HFFc6 (cell line): ENCODE measurements at places on chromosomes 4 and X. TPM values are rescaled to one million over a fixed set of nuclear protein-coding genes. Genes with fewer than 3 reads are reported as not detected.

- H3K4me3 ChIP-seq, result no peak overlapping the region
- no peaks in the 10 kb centered on the region for H3K27me3 ChIP-seq
- DNase-seq, result no peak
- peak overlapping the region; percentile 17; the same call in 1 of the 2 replicates for H3K27ac ChIP-seq
- H3K36me3 ChIP-seq, result no peaks in the 10 kb centered on the region
- H3K4me1 ChIP-seq, result peaks cover 58% of the 10 kb centered on the region
Observed at GRCh38 chr4:72969976-72970375, 99.5 kb downstream of the COX18 start.

DNA sequence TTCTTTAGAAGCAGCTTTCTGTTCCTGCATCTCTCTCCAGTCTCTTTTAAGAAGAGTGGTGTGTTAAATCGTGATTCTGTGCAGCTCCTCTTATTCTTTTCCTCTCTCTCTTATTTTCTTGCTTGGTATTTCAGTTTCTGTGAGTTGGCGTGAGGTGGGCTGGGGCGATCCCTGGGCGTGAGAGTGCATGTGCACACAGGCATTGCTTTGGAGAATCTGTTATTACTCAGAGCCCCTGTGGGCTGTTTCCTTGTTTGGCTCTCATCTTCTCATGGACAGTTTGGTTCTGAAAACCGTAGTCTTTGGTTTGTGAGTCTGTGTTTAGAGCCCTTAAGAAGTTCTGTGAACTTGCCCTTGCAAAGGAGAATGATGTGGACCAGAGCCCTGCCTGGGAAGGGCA lies 97.2 kb upstream of the CLNK start:
- H3K36me3 ChIP-seq, result no peaks in the 10 kb centered on the region
- H3K4me1 ChIP-seq, result peaks cover 17% of the 10 kb centered on the region
- H3K27me3 ChIP-seq, result no peaks in the 10 kb centered on the region
- no peak overlapping the region for H3K27ac ChIP-seq
- no peak for DNase-seq
- no peak overlapping the region for H3K4me3 ChIP-seq

DNA sequence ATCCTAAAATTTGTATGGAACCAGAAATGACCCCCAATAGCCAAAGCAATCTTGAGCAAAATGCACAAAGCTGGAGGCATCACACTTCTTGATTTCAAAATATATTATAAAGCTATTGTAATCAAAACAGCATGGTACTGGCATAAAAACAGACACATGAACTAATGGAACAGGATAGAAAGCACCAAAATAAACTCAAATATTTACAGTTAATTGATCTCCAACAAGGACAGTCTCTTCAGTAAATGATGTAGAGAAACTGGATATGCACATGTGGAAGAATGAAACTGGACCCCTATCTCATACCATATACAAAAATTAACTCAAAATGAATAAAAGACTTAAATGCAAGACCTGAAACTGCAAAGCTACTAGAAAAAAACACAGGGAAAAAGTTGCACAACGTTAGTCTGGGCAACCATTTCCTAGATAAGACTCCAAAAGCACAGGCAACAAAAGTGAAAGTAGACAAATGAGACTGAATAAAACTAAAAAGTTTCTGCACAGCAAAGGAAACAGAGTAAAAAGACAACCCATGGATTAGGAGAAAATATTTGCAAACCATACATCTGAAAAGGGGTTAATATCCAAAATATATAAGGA lies 64.9 kb downstream of the CD99L2 start:
- no peaks in the 10 kb centered on the region; the same call in 1 of the 2 replicates for H3K27me3 ChIP-seq
- no peaks in the 10 kb centered on the region for H3K36me3 ChIP-seq
- H3K27ac ChIP-seq, result no peak overlapping the region
- H3K4me3 ChIP-seq, result no peak overlapping the region

GRCh38 chr4:183499801-183500200 lies 5.1 kb upstream of the ING2 start:
- H3K27ac ChIP-seq, result no peak overlapping the region
- peaks cover 10% of the 10 kb centered on the region for H3K36me3 ChIP-seq
- H3K4me3 ChIP-seq, result no peak overlapping the region
- H3K4me1 ChIP-seq, result peaks cover 37% of the 10 kb centered on the region

DNA sequence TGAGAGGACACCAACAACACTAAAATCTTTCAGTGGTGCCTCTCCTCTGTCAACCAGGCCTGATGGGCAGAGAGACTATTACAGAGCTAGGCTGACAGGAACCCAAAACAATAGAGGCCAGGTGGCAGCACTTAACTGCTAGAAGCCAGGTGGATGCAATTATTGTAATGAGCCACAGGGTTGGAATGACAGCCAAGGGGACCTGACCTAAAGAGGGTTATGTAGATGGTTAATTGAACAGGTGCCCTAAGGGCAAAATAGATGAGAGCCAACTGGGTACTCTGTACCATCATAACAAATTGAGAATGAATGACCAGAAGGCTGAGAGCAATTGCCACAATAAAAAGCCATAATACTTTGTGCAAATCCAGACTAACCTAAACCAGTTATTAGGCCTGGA lies 24.7 kb upstream of the FRAS1 start:
- H3K27ac ChIP-seq, result no peak overlapping the region
- peaks cover 3% of the 10 kb centered on the region; the same call in 1 of the 2 replicates for H3K27me3 ChIP-seq
- DNase-seq, result no peak
- H3K4me1 ChIP-seq, result no peaks in the 10 kb centered on the region
- H3K4me3 ChIP-seq, result no peak overlapping the region

DNA sequence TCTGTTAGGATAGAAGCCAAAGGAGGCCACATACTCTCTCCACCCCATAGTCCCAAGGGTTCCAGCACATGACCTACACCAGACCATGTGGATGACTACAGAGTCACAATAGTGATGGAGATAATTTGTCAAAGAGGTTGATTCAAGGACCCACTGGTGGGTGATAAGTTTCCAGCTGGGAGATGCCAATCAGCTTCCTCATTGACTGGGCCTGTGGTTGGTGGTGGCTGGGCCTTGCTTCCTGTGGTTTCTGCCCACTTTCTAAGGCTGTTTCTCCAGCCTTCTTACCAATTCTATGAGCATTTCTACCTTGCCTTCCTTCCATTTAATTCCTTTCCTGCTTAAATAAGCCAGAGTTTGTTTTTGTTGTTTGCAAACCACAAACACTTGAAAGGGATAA lies 95.5 kb upstream of the CPEB2 start:
- no peaks in the 10 kb centered on the region for H3K36me3 ChIP-seq
- DNase-seq, result no peak
- H3K27me3 ChIP-seq, result peaks cover 6% of the 10 kb centered on the region; the same call in 1 of the 2 replicates
- no peaks in the 10 kb centered on the region for H3K4me1 ChIP-seq
- no peak overlapping the region for H3K4me3 ChIP-seq

GRCh38 chr4:145299380-145300076 lies 119.1 kb upstream of the OTUD4 start:
- no peaks in the 10 kb centered on the region for H3K36me3 ChIP-seq
- no peaks in the 10 kb centered on the region for H3K27me3 ChIP-seq
- DNase-seq, result peak; percentile 88
- no peak overlapping the region; the same call in 1 of the 2 replicates for H3K27ac ChIP-seq
- H3K4me3 ChIP-seq, result peak overlapping the region; percentile 23; the same call in 1 of the 2 replicates
- H3K4me1 ChIP-seq, result peaks cover 34% of the 10 kb centered on the region

- DNase-seq, result no peak
- no peak overlapping the region for H3K27ac ChIP-seq
Observed at GRCh38 chr4:188228279-188228678, 89.0 kb downstream of the TRIML1 start.

DNA sequence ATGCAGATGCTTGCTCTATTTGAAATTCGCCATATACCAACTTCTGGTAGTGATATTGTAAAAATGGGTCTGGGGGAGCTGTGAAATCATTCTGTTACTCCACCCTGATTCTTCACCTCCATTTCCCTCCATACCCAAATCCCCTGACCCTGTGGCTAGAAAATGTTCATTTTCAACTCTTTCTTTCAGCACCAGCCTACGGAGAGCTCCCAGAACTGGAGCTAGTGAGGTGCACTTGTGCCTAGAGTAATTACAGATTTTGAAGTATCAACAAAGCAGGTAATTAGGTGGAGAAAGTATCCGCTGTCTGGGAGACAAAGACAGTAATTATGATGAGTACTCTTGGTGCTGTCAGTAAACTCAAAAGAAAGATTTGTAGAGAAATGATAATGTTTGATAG lies 8.1 kb downstream of the ARHGAP36 start:
- no peak overlapping the region for H3K4me3 ChIP-seq
- peaks cover 3% of the 10 kb centered on the region for H3K27me3 ChIP-seq
- no peaks in the 10 kb centered on the region for H3K36me3 ChIP-seq
- no peak overlapping the region for H3K27ac ChIP-seq
- DNase-seq, result no peak

- H3K4me1 ChIP-seq, result no peaks in the 10 kb centered on the region
- no peaks in the 10 kb centered on the region for H3K36me3 ChIP-seq
- DNase-seq, result no peak
- no peak overlapping the region for H3K27ac ChIP-seq
- H3K4me3 ChIP-seq, result no peak overlapping the region
Observed at GRCh38 chr4:69210911-69211310, 3.6 kb downstream of the UGT2B11 start.

DNA sequence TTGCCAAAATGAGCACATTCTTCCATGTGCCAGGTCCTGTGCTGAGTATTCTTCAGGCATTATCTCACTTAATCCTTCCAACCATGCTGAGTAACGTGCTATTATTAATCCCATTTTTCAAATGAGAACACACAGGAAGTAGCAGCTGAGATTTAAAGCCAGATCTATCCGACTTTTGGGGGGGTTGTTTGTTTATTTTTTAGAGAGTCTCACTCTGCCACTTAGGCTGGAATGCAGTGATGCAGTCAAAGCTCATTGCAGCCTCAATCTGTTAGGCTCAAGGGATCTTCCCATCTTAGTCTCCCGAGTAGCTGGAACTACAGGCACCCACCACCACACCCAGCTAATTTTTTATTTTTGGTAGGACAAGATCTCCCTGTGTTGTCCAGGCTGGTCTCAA lies 55.5 kb upstream of the TRIM2 start:
- peaks cover 43% of the 10 kb centered on the region for H3K4me1 ChIP-seq
- peak; percentile 40 for DNase-seq
- H3K27ac ChIP-seq, result no peak overlapping the region
- H3K27me3 ChIP-seq, result peaks cover 2% of the 10 kb centered on the region
- H3K4me3 ChIP-seq, result no peak overlapping the region

- H3K4me1 ChIP-seq, result no peaks in the 10 kb centered on the region
- peaks cover 1% of the 10 kb centered on the region for H3K27me3 ChIP-seq
- H3K36me3 ChIP-seq, result no peaks in the 10 kb centered on the region
- no peak overlapping the region for H3K4me3 ChIP-seq
Observed at GRCh38 chr4:48234575-48234974, 35.1 kb downstream of the TEC start.

- H3K27me3 ChIP-seq, result peaks cover 4% of the 10 kb centered on the region
- H3K4me1 ChIP-seq, result peaks cover 39% of the 10 kb centered on the region
- H3K36me3 ChIP-seq, result no peaks in the 10 kb centered on the region
- H3K4me3 ChIP-seq, result peak overlapping the region; percentile 75
Observed at GRCh38 chr4:122584519-122584918, 36.3 kb downstream of the IL21 start.

DNA sequence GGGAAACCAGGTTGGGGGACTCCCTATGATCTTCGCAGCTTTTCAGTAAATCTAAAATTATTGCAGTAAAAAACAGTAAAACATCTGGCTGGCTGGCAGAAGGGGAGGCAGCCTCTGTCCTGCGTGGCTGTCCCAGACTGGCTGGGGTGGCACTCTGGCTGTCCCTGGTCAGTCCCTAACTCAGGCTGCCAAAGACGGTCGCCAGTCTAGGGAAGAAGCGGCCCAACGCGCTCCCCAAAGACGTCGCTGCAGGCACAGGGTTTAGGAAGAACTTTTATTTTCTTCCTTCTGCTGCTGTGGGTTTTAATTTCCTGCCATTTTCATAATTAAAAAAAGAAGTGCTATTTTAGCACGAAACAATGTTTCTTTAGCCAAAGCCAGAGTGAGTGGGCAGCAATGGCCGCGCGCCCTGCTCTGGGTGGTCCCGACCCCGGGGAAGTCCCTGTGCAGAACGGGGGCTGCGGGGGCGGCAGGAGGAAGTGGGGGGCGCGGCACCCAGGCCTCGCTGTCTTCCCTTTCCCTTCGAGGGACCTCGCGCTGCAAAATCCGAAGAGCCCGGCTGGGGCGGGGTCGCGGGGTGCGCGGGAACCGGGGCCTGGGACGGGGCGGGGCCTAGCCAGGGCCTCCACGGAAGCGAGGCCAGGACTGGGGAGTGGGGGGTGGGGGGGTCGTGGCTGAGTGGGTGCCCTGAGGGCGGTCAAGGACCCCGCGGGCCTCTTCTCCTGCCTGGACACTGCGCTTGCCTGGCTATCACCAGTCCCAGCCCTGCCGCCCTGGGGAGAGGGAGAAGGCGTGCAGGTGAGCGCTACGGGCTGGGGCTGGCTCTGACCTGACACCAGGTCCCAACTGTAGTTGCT lies 6.3 kb upstream of the LETM1 start:
- H3K4me3 ChIP-seq, result no peak overlapping the region
- peaks cover 14% of the 10 kb centered on the region for H3K4me1 ChIP-seq
- H3K27me3 ChIP-seq, result peaks cover 5% of the 10 kb centered on the region
- H3K27ac ChIP-seq, result no peak overlapping the region

- H3K27me3 ChIP-seq, result no peaks in the 10 kb centered on the region; the same call in 1 of the 2 replicates
- DNase-seq, result no peak
- H3K27ac ChIP-seq, result no peak overlapping the region
- no peak overlapping the region for H3K4me3 ChIP-seq
- H3K36me3 ChIP-seq, result no peaks in the 10 kb centered on the region
Observed at GRCh38 chrX:83906921-83907320, 46.0 kb downstream of the CYLC1 start.

- H3K36me3 ChIP-seq, result no peaks in the 10 kb centered on the region
- no peaks in the 10 kb centered on the region for H3K27me3 ChIP-seq
- peak overlapping the region; percentile 77 for H3K4me3 ChIP-seq
- H3K27ac ChIP-seq, result peak overlapping the region; percentile 78
- H3K4me1 ChIP-seq, result peaks cover 24% of the 10 kb centered on the region
Observed at GRCh38 chrX:118536687-118537461, 41.3 kb downstream of the DOCK11 start.

DNA sequence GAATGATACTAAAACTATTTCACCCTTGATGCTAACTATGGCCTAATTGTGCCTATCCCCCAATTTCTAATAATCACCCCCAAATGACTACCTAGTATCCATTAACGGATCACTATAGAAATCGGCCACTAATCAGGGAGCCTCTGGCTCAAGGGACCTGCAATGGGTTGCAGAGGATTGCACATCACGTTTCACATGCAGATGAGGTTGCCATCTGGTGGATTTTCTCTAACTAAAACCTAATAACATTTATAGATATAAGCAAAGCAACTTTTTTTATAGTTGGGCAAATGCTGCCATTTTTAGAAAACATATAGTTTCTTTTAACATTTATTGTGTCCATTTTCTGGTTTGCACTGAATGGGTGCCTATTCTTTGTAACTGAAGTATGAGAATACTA lies 28.3 kb upstream of the ALG13 start:
- no peaks in the 10 kb centered on the region for H3K27me3 ChIP-seq
- no peak overlapping the region for H3K27ac ChIP-seq
- H3K36me3 ChIP-seq, result no peaks in the 10 kb centered on the region
- no peak for DNase-seq

GRCh38 chrX:47885501-47885900 lies 48.8 kb downstream of the ZNF81 start:
- no peak overlapping the region for H3K4me3 ChIP-seq
- no peak overlapping the region for H3K27ac ChIP-seq
- no peak for DNase-seq
- peaks cover 27% of the 10 kb centered on the region for H3K36me3 ChIP-seq
- peaks cover 1% of the 10 kb centered on the region; the same call in 1 of the 2 replicates for H3K27me3 ChIP-seq

Gene CWH43
- total RNA-seq, result not detected in 3 replicates

Gene ABLIM2
- total RNA-seq, result 0.14 TPM in 1 of 3 replicates, not detected in the others

Gene NXF2
- not detected in 3 replicates for total RNA-seq

Gene F11
- not detected in 3 replicates for total RNA-seq

Gene SSX5
- total RNA-seq, result not detected in 3 replicates

Gene PAGE5
- total RNA-seq, result 1.1 TPM in 1 of 3 replicates, not detected in the others

Gene PLS3
- 192 to 267 TPM (median 212 TPM) in 3 replicates for total RNA-seq

Gene SOD3
- 13.7 to 21.7 TPM (median 18.5 TPM) in 3 replicates for total RNA-seq

Gene TRAM1L1
- not detected in 3 replicates for total RNA-seq

Gene GPRASP1
- 0.78 to 1.5 TPM (median 0.81 TPM) in 3 replicates for total RNA-seq

Gene MAP9
- 7.4 to 11.6 TPM (median 10.5 TPM) in 3 replicates for total RNA-seq

Gene TMEM255A
- 0.10 TPM in 1 of 3 replicates, not detected in the others for total RNA-seq
